Activated T-helper 2 cell treated with anti-CD3 and anti-CD28 coated beads, Interferon-gamma antibody, Interleukin-2, Interleukin-4, amounts not matched to agents 10 μg/mL and 5 μg/mL and 100 μg/mL, durations not matched to agents 14 hours and 24 hours and 36 hours (primary cell): ENCODE measurements at places on chromosomes 7 and 10. TPM values are rescaled to one million over a fixed set of nuclear protein-coding genes. Genes with fewer than 3 reads are reported as not detected.

DNMBP gene
- 1.0 and 1.2 TPM in 2 replicates for total RNA-seq

GIMAP7 gene
- 22.6 and 24.1 TPM in 2 replicates for total RNA-seq

DNAJC12 gene
- 11.0 and 12.6 TPM in 2 replicates for total RNA-seq

GRCh38 chr7:27066148-27066547 is 29.7 kb downstream of the HOXA1 start:
- no peak for DNase-seq

DNA sequence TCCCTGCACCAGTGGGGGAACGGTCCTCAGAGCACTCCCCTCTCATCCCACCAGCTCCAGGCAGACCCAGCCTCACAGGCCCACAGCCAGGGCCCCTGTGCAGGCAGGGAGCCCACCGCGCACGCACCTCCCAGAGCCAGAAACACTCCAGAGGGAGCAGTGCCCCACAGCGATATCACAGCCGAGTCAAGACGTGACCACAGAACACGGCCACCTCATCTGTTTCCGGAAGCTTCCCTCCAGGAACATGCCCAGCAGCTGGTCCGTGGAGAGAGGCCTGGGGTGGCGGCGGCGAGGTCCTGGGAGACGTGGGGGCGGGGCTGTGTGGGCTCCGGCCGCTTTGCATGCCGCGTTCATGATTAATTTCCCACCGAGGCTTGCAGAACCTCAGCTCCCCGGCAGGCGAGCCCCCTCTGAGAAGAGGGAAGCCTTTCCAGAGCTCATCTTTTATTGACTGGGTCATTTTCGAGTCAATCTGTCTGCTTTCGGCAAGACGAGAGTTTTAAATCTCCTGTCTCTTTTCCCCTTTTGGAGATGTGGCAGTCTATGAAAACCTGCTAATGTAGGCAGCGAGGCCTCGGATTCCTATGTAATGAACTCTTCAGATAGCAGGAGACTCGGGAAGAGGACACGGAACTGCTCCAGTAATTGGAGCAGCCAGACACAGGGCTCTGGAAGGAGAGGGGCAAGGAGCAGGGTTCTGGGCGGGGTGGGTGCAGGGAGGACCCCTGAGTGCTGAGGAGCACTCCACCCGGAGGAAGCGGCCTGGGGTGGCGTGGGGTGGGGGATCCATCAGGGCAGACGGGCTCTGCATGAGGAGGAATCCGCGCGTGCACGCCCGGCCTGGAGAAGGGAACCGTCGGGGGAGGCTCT is 242.8 kb downstream of the ELFN1 start:
- no peak for DNase-seq

GRCh38 chr7:123237-123636 is 69.1 kb upstream of the FAM20C start:
- no peak for DNase-seq

DNA sequence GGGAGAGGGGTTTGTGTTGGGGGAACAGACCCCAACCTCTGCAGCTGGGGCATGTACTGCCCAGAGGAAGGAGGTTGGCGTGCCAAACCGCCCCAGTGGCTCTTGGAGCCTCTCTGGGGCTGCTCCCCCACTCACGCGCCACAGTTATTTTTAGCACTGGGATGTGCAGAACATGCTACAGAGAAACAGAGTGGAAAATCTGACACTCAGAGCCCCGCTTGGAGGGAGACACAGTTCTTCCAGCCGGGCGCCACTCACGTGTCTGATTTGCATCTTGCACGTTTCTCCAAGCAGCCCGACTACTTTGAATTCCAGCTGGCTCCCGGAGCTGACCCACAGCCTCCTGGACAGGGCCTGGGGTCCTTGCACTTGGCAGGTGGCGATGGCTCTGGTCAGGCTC is 182.0 kb downstream of the RPS24 start:
- DNase-seq, result no peak

- DNase-seq, result no peak
Measured at GRCh38 chr7:147151661-147152060, 1035.1 kb downstream of the CNTNAP2 start.
